Naive thymus-derived CD8-positive, alpha-beta T cell (primary cell): ENCODE measurements at places on chromosomes 3 and 15.

DNA sequence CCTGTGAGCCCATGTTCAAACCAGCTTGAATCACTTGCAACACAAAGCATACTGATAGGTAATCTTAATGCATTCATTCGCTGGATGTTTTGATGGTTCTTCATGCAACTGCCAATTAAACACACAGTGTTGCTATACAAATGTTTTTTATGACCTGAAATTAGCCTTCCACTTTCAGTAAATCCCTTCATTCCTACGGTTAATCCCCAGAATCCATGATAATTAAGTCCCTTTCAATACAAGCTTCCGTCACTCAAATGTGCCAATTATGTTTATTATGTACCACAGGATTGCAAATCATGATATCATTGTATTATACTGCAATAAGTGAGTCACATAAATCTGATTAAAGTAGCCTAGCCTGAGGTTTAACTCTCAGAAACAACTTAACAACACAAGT, 14.5 kb upstream of the LYZL4 start:
- DNase-seq, result no peak

DNA sequence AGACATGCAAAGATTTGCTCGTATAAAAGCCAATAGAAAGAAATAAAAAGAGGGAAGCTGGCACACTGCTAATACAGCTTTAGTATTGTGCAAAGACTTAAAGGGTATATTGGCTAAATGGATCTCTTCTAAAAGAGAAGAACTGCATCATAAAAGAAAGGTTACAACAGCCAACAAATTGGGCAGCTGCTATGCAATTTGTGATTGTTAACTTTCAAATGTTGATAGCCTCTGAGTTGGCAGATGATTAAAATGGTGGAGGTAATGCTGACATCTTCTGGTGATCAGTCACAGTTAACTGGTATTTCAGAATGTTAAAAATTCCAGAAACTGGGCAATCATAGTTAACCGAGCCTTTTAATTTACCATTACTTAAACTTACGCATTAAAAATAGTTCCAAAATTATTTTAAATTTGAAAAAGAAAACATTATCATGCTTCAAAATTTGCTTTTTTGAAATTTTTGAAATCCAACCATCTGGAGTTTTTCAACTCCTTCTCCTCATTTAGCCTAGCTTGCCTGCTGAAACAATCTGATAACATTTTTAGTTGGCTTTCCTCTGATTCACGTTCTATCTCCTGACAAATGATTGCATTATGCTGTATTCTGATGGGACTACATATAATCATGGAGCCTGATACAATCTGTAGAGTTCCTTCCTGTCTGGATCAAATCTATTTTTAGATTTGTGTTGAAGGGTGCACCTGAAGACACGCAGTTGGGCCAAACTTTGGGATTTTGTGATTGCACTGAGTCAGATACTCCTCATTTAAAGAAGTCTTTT, 144.0 kb upstream of the PDZRN3 start:
- no peak for DNase-seq

DNA sequence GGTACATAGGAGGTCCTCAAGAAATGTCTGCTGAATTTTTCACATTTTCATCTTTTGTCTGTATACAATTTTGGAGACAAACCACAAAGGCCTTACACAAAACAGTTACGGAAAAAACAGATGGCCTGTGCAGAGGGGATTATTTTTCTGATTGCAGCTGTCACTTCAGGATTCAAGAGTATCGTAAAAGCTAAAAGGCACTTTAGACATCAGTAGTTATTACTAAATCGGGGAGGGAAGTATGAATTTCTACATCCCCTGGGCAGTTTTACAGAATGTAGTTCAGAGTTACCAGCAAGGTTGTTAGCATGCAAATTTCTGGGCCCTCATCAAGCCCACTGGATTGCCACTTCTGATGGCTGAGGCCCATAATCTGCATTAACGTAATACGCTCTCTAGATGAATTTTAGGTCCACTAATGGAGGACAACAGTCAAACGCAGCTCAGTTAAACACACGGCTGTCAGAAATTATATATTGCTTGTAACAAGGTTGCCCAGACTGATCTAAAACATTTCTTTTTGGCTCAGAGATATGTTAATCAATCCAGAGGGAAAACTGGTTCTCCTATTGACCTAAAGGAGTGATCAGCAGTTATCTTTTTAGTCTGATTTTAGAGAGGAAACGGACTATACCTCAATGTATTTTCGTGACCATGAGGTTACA, 1.1 kb downstream of the RIOX2 start:
- no peak for DNase-seq

DNA sequence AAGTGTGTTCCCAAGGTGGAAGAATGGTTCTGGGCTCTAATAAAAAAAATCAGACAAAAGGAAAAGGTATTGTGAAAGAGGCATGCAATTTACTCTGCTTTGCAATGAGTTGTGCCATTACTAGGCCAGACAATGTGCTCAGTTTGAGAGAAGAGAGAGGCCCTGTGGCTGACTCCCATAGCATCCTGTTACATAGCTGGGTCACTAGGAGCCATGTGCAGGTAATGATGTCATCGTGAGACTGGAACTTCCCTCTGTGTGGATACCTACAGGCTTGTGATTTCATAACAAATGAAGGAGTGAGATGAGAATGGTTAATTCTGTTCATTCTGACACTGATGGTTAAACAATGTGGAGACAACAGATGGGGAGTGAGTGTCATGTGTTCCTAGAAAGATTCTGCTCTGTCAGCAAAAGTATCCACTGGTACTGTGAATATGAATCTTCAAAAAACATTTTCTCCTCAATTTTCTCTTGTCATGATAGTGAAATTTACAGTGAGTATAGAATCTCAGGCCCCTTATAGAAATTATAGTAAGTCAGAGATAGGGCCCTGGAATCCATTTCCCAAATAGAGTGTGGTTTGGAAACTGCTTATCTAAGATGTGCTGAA, 648.7 kb upstream of the DPPA4 start:
- no peak for DNase-seq

GRCh38 chr3:184874709-184875644, 63.0 kb downstream of the VPS8 start:
- no peak for DNase-seq

- no peak for DNase-seq
Observed at GRCh38 chr3:138113326-138113725, 2.1 kb downstream of the DZIP1L start.

GRCh38 chr3:24145981-24146822, 201.1 kb downstream of the NR1D2 start:
- no peak for DNase-seq
